ENCODE measurements at places on chromosomes 4 and X.

GRCh38 chr4:54558889-54559677, 98.7 kb upstream of the KIT start:
- no peak for DNase-seq

- no peak for DNase-seq
Observed at GRCh38 chrX:134929808-134930207, 61.0 kb upstream of the SMIM10 start.

DNA sequence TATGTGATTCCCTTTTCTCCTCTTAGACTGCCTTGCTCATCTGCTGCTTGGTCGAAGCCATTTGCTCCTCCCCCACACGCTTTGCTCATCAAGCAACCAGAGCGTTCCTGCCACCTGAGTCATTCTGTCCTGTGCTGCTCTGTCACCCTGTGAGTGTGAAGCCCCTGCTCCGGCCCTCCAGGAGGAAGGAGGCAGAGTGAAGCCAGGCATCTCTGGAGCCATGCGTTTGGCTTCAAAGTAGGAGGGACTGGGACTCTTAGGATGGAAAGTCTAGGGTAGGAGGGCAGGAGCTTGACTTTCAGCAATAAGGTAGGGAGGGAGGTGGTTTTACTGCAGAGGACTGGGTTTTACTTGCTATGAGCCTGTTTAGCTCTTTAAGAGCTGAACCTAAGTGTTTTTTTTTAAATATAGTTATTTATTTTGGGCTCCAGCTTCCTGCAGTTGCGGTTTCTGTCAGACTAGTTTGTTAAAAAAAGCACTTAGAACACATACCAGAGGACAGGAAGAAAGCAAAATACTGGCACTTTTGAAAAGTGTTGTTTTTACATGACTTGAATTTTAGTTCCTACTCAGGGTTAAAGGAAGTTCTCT, 63.6 kb downstream of the SPINK2 start:
- DNase-seq = peak; percentile 27

GRCh38 chr4:46441136-46441859, 51.4 kb upstream of the GABRA2 start:
- no peak for DNase-seq

- no peak for DNase-seq
Observed at GRCh38 chrX:140050906-140051305, 85.6 kb upstream of the CXorf66 start.

GRCh38 chr4:176910646-176911045, 117.9 kb upstream of the VEGFC start:
- no peak for DNase-seq

DNA sequence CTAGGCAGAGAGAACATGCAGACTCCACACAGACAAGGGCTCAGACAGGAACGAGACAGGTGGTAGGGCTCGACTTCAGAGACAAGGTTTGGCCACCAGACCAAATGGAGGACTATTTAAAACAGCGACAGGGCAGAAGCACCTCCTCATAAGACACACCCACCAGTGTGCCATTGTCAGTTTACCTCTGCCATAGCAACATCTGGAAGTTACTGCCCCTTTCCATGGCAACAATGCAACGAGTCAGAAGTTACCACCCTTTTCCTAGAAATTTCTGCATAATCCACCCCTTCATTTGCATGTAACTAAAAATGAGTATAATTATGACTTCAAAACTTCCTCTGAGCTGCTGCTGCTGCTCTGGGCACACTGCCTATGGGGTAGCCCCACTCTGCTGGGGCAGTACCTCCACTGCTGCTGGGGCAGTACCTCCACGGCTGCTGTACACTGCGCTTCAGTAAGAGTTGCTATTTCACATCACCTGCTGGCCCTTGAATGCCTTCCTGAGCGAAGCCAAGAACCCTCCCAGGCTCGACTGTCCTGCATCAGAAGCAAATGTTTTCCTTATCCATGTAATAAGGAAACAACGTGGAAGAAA, 2222.3 kb upstream of the AGA start:
- no peak for DNase-seq

DNA sequence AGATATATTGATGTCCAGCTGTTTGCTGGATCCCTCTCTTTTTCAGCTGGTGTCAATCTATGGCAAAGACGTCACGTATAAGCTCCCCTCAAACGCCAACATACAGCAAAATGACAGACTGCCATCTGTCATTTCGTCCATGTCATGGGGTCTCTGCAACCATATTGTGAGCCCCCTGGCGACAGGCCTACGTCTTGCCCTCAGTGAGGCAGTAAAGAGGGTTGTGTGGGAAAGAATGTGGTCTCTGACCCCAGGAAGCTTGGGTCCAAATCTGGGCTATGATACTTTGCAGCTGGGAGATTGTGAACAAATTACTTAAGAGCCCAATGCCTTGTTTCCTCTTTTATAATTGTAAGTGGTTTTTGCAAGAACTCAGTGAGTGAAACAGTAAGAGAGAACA, 7.4 kb downstream of the SUPT20HL2 start:
- no peak for DNase-seq

GRCh38 chr4:25011135-25011866, 19.4 kb downstream of the LGI2 start:
- DNase-seq = no peak
